ENCODE measurements at places on chromosomes 3 and 15.
A peak's percentile ranks its signal among the peaks of the same experiment; 100 is the strongest.

- DNase-seq: no peak
These were observed 482 bp upstream of the OGG1 start for GRCh38 chr3:9749296-9749644.

GRCh38 chr15:41506796-41507341 is 6.8 kb downstream of the LTK start:
- no peak for DNase-seq

GRCh38 chr15:99126930-99127329 is 22.1 kb downstream of the SYNM start:
- no peak for DNase-seq

DNA sequence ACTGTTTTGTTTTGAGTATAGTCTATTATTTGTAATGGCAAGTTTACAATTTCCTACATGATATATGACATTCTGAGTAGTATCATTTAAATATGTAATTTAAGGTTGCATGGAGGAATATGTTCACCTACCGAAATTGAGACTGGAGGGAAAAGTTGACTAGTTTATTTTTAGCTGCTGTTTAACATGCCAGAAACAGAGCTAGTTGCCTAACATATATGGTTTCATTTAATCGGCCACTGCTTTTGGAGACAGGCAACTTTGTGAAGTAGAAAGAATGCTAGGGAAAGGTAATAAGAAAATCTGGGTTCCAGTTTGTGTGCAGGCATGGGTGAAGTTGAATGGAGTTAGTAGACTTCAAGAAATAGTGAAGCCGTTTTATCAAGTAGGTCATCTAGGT is 342.1 kb upstream of the CBLB start:
- DNase-seq: no peak

DNA sequence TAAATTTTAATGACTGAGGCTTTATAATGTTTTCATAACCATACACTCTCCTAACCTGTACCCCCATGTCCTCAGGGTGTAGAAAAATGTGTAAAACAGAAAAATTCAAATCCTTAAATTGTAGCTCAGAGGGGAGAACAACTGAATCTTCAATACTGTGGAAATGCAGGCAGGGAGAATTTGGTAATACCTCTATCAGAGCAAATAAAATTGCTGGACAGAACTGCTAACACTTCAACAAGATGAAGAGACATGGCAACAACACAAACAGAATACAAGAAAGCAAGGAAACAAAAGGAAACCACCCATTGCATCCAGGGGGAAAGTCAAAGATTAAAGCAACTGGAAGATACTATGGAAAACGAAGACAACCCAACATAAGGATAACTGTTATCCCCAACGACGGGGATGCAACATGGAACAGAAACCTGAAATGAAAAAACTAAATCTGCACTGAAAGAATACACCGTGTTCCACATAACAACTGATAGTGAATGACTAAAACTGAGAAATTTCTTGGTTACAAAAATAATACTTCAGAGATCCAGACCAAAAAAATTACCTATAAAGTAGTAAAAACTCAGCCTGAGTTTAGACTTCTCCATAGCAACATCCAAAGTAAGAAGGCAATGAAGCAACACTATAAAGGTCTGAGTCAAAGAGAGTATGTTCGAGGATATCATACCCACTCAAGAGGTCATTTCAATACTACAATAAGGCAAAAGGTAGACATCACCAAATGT is 48.5 kb downstream of the HACD2 start:
- DNase-seq: no peak

DNA sequence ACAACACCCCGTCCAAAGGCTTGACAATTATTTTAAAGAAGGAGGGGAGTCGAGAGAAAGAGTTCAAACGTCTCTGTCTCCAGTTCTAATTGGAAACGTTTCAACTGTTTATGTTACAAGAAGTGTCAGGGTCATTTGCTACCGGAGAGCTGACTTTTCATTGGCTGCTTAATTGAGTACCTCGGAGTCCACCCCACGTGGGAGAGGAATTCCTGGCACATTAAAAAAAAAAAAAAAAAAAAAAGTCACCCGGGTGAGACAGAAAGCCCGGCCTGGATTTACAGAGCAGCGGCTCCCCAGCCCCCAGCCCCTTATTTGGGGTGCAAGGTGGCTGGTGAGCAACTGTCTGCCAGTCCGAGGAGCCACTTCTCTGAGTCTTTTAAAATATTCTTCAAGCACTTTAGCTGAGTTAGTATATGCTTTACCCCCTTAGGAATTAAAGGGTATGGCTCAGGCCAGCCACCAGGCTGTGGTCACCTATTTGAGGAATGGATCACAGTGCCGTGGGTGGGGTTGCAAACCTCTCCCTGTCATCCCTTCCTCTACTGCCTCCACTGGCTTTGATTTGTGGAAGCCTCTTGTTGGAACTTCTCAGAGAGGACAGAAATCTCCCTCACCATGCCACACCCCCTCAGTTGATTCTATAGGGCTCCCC is 3.9 kb upstream of the TLE3 start:
- DNase-seq: peak; percentile 96

- peak; percentile 87 for DNase-seq
These were observed 20.3 kb upstream of the MAP3K13 start for GRCh38 chr3:185342459-185343174.

DNA sequence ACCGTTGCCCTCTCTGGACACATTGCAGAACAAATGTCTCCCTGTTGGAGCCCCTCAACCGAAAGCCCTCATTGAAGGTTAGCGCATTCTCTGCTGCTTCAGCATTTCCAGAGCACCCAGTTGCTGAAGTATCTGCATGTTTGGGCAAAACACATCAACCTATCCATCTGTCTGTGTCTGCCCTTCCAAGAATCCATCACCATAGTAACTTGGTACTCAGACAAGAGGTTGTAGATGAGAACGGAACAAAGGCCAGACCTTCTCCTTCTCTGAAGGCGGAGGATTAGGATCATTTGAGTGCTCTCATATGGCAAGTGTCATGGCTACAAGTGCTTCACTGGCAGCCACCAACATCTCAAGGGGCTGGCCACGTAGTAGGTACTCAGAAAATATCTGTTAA is 23.1 kb upstream of the RHO start:
- no peak for DNase-seq

- DNase-seq: no peak
These were observed 39.4 kb downstream of the WWTR1 start for GRCh38 chr3:149618151-149619123.

GRCh38 chr15:81161160-81161673 is 27.1 kb downstream of the CFAP161 start:
- no peak for DNase-seq

GRCh38 chr3:5489536-5489935 is 302.0 kb downstream of the EDEM1 start:
- DNase-seq: no peak

DNA sequence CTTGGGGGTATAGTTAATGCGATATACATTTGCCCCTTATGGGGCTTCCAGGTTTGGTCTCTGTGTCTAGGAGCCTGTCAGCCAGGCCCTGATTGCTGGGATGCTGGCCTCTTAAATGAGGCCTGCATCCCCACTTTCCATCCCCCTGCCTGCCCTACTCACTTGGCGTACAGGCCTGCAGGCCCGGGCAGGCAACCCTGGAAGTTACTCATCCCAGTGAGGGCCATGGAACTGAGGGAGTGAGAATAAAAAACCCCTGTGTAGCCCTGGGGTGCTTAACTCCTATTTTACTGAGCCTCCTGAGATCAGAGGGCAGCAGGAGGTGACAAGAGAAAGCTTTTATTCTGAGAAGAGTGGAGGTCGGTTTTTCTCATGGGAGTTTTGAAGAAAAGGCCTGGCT is 2.0 kb downstream of the DISP2 start:
- DNase-seq: no peak

All from hematopoietic multipotent progenitor cell treated with erythropoietin and hydrocortisone succinate and interleukin-3 and kit ligand, for 6 days (in vitro differentiated cells).